K562 (cell line): ENCODE measurements at places on chromosomes 7 and 10.

GRCh38 chr7:6423942-6424701 lies 23.6 kb downstream of the DAGLB start:
- peak; percentile 26 for DNase-seq

DNA sequence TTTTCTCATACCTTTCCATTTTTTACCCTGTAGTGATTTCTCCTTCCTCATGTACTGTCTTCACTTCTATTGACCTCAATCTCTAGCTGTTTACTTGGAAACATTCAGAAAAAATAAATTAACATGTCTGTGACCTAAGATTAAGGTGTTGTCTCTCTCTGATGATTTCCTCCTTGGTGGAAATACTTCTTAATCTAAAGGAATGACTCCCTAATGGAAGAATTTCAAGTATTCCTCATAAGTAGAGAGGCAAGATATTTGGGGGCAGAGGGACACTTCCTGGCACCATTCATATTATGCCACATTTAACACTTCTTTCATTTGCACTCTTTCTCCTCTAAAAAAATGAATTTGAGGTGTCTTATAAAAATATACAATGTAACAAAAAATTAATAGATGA lies 202.8 kb downstream of the NEBL start:
- DNase-seq: no peak

- peak; percentile 58 for DNase-seq
Measured at GRCh38 chr7:32479574-32480200, 10.5 kb downstream of the LSM5 start.

GRCh38 chr7:7970531-7971307 lies 2.1 kb downstream of the GLCCI1 start:
- no peak for DNase-seq

DNA sequence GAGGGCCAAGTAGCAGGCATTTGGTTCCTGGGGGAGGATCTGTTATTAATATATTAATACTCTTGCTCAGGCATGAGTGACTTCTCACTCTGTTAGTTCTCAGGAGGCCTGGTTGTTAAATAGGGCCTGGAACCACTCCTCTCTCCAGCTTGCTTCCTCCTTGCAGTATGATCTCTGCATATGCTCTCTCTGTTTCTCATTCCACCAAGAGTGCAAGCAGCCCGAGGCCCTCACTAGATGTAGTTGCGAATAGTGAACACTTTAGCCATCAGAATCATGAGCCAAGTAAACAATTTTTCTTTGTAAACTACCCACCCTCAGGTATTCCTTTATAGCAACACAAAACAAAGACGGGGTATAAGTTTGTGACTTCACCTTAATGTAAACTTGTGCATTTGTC lies 784.3 kb downstream of the DNAJB9 start:
- DNase-seq: no peak

- DNase-seq: no peak
Measured at GRCh38 chr10:122295451-122295809, 24.3 kb downstream of the BTBD16 start.

GRCh38 chr10:28558923-28559508 lies 26.1 kb downstream of the WAC start:
- DNase-seq: no peak

DNA sequence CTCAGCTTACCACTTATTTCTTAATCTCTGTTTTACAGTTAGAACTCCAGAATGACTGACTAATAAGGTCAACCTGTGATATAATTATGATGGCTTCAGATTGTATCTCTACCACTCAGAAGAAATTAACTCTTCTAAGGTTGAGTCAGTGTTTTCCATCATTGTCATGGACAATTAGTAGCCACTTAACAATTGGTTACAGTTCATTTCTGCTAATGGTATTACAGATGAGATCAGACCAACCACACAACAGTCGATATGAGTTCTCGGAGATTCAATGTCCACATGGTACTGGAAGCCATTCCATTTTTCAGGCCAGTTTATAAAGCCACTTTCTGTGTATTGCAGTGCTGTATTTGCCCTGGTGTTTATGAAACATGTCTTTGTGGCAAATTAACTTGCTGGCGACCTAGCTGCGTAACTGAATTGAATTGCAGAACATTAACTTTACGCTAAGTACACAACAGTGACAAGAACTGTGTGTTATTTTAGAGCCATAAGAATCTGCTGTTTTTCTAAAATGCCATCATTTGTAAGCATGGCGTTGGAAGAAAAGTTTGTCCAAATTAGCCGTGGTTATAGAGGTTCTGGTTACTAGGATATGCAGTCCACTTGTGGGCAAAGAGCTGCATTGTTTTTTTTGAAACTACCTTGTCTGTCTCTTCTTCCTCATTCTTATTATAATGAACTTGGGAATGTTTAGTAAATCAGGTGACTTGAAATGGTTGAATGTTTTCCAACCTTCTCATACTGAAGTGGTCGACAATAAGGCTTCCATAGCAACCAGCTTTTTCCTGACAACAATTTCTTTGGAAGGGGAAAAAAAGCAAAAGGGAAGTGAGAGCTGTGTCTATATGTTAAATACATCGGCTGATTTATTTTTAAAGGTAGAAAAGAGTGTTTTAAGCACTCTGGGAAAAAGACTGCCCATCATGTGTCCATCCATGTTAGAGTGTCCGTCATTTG lies 76.4 kb downstream of the CELF2 start:
- DNase-seq: no peak

GRCh38 chr10:14659626-14660196 lies 115.0 kb downstream of the FAM107B start:
- no peak for DNase-seq

DNA sequence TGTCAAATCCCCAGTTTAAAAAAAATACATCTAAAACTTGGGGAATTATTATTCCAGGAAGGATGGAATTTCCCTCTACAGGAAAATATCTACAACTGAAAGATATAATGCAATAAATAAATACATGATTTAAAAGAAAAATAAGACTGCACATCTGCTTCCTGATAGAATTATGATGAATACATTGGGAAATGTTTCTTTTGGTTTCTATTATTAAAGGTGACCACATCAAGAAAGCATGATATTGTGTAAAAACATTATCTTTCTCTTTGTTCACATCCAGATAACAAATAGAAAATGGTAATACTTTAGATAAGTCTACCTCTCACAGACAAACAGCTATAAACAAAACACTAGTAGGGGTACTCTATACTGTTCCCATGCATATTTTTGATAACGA lies 19.2 kb downstream of the SEMA3D start:
- no peak for DNase-seq

DNA sequence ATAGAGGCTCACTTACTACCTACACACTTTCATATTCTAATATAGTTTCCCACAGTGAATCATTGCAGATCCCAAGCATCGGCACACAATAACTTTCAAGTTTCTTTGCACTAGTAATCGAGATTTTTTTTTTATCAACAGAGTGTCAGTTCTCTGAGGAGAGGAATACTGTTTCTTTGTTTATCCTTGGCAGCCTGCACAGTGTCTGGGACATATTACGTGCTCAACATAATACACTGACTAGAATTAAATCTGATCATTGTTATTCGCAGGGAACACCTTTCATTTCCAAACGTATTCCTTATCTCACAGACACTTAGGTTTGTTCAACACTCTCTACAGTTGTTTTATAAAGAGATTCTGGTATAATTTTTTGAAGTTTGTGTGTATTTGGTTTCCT lies 95.3 kb downstream of the CACNA2D1 start:
- no peak for DNase-seq

DNA sequence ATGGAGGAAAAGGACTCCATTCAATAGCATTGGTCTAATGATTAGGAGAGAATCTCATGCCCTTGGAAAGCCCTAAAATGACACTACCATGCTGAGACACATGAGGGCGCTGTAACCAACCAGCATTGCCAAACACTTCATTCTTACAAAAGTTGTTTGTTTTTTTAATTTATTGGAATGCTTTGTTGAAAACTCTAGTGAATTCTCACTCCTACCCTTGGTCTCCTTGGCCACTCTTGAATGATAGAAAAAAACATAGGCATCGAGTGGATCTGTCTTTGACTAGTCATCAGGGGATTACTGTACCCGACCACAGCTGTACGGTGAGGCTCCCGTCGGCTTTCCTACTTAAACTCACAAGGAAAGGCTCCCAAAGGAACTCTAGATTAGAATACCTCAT lies 29.3 kb upstream of the ADD3 start:
- peak; percentile 74 for DNase-seq

DNA sequence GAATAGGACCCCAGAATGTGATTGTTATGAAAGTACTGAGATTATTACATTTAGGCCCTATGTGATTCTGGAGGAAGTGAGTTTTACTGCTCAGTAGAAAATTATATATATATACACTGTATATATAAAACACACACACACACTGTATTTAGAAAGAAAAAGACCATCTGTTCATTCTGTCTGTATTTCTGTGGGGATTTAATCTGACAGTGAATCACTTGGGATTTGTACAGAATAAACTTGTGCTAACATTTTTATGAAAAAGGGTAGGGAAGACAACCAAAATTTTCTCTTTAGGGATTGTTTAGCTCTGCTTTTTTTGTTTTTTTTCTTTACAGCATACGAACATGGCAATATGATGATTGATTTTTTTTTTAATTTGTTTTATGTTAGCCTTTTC lies 142.7 kb downstream of the EXOC4 start:
- DNase-seq: no peak

DNA sequence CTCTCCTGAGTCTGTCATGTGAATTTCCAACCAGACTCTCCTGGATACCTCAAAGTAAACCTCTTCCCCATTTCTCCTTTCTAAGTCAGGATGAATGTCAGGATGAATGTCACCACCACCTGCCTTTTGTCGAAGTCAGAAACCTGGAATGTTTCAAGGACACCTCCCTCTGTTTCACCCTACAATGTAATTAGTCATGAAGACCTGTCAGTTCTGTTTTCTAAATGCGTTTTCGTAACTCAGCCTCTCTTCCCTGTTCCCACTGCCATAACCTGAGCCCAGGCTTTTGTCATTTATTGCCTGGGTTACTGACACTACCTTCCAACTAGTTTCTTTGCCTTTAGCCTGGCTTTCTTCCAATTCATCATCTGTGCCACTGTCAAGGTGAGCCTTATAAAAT lies 5.5 kb upstream of the STN1 start:
- DNase-seq: no peak

DNA sequence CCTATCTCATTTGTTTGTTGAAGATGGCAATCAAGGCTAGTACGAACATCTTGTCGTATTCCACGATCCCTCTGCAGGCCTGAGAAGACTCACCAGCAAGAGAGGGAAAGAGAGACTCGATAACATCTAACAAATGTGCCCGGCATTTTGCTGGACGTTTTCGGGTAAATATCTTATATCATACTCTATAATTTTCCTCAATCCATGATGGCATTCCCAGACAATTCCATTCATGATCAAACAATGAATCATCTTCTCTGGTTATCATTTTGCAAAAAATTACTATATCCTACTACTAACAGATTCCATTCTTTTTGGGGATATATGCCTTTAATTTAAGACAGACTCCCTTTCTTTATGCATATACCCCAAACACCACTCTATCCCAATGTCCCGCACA lies 118.1 kb downstream of the TYW1B start:
- DNase-seq: no peak

DNA sequence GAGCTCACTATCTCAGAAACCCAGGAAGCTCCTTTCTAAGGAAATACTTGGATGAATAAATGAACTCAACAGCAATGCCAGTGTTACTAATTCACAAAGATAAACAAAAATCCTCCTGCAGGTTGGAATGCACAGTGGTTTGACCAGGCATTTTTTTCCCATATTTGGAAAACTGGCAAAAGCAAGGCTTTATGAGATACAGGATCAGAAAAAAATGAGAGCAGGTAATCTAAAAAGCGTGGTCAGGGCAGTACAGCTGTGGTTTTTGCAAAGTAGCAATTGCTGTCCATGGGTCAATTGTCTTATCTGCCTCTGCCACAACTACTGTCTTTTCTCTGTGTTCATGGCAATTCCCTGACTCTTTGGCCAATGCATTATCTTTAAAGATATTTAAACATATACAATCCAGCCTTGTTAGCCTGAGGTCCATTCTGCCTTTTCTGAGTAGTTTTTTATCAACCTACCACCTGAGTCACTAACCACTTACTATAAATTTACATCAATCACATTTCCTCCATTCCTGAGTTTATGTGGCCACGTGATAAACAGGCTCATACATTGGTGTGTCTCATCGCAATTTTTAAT lies 564.5 kb upstream of the IGFBP3 start:
- DNase-seq: no peak

DNA sequence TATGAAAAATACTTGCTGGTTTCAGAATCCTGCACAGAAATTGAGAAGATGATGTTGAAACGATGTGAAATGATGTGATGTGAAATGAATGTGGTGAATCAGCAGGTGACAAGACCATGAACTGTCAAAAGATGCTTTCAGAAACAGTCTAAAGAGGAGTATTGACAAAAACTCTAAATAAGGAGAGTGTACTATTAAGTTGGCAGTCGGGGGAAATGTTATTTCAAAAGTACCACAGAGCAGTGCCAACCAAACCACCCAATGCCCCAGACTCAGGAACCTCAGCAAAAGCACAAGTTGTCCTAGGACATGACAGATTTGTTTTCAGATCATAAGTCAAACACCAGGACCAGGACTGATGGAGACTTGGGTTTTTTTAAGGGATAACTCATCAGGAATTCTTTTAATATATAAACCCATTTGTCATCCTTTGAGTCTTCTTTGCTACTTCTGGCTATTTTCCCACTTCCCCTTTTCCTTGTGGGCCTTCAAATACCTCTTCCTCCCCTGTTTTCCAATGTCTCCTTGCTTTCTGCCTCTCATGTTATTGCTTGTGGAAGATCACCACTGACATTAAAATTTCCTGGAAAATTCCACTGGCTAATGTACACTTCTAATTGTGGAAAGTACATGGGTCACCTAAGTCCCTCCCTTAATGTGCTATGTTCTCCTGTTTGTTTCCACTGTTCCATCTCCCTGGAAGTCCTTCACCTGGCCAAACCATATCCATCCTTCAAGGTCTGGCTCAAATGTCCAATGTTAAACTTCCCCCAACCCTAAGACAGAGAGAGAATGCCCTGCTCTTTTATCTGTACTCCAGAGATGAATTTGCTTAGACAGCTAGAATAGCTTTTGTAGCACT lies 10.2 kb upstream of the PPP1R3C start:
- no peak for DNase-seq

DNA sequence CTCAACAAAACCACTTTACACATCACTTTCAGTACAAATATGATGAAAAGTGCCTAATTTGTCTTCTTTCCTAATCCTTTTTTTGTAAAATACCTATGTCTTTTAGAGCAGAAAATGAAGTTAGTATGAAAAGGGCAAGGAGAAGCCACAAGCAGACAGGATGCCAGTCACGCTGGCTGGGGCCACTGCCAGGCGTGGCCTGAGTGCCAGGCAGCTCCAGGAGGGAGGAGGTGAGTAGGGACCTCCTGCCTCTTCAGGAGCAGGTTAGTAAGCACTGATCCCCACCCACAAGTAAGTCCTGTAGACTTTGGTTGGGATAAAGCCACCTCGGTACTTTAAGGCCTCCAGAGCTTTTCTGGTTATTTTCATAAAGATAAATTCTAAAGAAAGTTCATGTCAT lies 432.0 kb downstream of the GRID1 start:
- no peak for DNase-seq

- no peak for DNase-seq
Measured at GRCh38 chr10:102714621-102715455, at the start of gene SFXN2. SFXN2 (plus strand) TSS chr10:102714636; CDS start chr10:102726637, 12,001 bp downstream.

DNA sequence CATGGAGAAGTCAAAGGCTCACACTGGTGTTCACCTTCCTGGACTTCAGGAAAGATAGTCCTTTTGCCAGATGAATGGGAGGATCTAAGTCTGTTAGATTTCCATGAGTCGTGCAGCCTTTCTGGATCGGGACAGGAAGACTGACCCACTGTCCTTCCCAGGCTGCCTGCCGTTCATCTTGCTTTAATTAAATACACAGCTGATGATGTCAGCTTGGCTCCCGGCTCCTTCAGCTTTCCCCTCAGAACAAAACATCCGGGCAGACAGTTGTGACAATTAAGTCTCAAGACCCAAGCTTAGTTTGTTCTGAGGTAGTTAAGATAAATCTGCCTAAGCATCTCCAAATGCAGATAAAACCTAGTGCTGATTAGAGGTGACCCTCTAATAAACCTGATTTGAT lies 58.6 kb downstream of the AUTS2 start:
- no peak for DNase-seq
